ENCODE measurements at places on chromosomes 12 and 14. TPM values are rescaled to one million over a fixed set of nuclear protein-coding genes. Genes with fewer than 3 reads are reported as not detected.

DNA sequence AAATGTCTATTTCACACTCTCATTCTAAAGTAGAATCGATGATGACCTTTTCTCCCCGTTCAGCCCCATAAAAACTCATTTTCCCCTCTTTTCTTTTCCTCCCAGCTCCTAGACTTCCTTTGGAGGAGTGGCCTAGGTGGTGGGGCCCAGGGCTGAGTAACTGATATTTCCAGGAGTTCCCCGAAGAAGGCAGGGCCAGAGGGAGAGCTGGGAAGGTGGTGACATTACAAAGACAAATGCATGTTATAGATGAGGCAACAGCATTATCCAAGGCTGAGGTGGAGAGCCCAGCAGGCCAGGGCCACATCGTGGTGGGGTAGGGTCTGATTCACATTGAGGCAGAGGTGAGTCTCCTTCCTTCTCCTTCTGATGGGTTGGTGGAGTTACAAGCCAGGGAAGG, 22.2 kb upstream of the HDAC7 start:
- DNase-seq, result no peak

DNA sequence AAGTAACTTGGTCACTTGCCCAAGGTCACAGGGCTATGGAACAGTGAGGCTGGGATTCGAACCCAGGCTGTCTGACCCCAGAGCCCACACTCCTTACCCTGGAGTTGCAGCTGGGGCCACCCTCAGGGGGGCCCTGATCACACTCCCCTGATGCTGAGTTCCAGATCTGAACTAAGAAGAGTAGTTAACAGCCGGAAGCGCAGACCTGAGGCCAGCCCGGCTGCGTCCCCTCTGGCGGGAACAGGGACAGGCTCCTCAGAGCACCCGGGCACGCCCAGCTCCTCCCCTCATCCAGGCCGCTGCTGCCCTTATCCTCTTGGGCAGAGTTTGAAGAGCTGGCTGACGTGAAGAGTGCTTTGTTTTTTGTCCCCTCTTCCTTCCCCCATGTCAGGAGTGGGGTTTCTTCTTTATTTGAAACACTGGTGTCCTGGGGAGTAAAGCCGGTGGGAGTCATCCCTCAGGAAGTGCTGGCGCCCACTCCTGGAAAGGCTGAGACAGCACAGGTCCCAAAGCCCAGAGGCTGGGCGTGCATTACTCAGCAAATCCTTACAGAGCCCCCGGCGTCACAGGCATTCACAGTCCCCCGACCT, 8.7 kb downstream of the PHB2 start:
- no peak for DNase-seq

GRCh38 chr14:61513986-61514830, 181.1 kb upstream of the HIF1A start:
- DNase-seq, result no peak

DNA sequence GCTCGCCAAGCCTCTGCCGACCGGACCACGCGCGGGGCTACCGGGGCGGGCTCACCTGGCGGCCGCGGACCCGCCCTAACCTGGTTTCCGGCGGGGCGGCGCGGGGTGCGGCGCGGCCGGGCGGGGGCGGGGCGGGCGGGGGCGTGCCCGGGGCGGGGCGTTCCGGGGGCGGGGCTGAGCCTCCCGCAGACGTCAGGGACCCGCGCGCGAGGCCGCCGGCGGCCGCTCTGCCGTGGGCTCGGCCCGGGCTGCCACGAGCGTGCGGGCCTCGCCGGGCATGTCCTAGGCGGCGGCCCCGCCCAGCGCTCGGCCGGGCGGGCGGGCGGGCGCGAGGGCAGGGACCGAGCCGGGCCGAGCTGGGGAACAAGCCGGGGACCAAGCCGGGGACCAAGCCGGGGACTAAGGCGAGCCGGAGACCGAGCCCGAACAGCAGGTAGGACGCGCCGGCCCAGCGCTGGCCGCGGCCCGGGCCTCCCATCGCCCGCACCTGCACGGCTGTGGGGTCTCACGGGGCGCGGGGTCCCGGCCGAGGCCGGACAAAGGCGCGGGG, at the start of gene CEP170B:
CEP170B (plus strand) TSS at position 188 of the 550 bp plus-strand sequence. CDS start 3,183 bp downstream, outside the sequence.
- DNase-seq, result no peak

GRCh38 chr14:38209572-38210557, 2.2 kb downstream of the SSTR1 start:
- DNase-seq, result no peak

- no peak for DNase-seq
Measured at GRCh38 chr14:65780566-65780965, 368.0 kb downstream of the FUT8 start.

DNA sequence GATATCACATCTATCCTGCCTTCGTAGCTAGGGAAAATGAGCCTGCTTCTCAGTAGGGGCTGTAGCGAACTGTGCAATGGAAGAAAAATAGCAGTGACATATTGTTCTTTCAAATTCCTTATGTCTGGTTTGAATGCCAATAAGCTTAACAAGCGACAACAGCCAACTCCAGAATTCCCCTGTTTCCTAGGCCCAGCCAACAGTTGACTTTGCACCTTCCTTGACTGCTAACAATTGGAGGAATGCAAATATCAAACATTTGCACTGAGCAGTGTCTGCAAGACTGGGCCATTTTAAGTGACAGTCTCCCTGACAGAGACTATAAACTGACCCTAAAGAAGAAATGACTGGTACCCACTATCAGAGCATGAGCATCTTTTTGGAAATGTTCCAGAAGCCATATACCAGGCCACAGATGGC, 12.0 kb upstream of the SERPINA1 start:
- no peak for DNase-seq

DNA sequence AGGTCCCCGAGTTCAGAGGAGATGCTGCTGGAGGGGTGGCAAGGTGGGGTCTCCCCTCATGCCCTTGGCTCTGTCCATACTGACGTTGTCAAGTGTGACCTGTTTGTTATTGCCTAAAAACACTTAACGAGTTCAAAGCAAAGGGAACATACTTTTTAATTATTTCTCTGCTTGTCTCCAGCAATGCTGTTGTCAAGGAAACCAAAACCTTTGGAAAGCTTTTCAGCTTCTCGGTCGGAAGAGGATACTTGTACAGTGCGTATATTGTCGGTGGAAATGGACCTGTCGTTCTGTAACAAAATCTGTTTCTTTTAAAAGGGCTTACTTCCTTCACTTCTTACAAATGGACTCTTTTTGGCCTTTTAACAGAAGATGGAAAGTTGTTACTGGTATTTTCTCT, 73.9 kb downstream of the SLC25A47 start:
- no peak for DNase-seq

- DNase-seq, result no peak
Measured at GRCh38 chr14:46717211-46717610, 65.6 kb upstream of the RPL10L start.

GRCh38 chr12:122031342-122032216, 9.9 kb downstream of the BCL7A start:
- DNase-seq, result no peak

- no peak for DNase-seq
Measured at GRCh38 chr14:70788898-70789297, 20.4 kb downstream of the MAP3K9 start.

DNA sequence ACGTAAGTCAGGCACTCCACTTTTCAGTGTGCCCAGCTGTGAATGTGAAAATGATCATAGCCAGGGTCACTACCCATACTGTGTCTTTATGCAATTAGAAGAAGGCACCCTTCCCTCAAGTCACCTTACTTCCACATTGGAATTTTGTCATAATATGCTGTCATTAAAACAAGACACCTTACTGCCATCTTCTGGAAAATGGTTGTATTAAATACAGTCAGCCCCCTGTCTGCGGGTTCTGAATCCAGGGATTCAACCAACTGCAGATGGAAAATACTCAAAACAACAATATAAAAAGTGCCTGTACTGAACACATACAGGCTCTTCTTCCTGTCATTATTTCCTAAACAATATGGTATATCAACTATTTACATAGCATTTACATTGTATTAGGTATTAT, 70.2 kb upstream of the TBX5 start:
- no peak for DNase-seq

DNA sequence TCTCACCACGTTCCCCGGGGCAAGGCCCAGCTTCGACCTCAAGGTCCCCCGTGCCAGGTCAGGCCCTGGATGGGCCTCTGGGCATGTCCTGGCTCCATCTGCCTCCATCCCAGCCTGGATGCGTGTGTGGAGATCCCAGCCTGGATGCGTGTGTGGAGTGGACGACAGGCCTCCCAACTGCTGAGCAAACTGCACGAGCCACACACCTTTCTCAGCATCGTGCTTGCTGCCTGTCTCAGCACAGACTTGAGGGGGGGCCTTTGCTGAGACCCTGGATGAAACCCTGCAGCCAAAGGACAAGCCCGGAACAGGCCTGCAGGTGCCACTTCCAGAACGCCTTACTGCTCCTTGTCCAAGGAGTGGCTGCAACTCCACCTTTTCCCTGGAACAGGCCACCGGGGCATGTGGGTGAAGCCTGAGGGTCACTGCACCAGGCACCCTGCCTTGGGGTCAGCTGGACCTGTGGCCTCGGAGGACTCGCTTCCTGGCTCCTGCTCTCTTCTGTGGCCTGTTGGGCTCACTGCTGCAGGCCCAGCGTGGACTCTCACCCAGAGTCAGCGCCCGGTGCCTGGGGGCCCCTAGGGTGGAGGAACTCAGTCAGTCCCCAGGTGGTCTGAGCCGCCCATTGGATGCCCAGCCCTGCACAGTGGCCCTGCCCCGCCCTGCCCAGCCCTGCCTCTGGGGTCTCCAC, 176.0 kb downstream of the KIF26A start:
- no peak for DNase-seq

- DNase-seq, result no peak
Measured at GRCh38 chr12:58916161-58916621, 4.1 kb downstream of the LRIG3 start.

GRCh38 chr12:111204788-111205241, 164.1 kb downstream of the PHETA1 start:
- DNase-seq, result no peak

DNA sequence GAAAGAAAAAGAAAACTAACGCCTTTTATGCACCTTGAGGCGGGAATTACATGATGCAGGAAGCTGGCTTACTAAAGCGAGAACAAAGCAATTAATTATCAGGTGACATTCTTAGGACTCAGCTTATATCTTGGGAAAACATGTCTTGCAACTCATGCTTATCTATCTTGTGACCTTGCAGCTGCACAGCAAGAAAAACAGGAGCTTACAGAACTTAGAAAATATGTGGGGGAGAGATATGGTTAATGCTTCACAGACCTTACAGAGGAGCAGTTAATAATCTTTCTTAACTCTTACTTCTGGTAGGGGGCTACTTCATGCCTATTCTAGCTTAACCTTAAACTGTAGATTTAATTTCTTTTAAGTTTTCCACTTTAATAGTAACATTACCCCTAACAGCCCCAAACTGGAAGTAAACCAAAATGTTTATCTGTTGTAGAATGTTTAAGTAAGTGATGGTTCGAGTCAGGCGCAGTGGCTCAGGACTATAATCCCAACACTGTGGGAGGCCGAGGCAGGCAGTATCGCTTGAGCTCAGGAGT, 13.2 kb upstream of the OR11G2 start:
- no peak for DNase-seq

DNA sequence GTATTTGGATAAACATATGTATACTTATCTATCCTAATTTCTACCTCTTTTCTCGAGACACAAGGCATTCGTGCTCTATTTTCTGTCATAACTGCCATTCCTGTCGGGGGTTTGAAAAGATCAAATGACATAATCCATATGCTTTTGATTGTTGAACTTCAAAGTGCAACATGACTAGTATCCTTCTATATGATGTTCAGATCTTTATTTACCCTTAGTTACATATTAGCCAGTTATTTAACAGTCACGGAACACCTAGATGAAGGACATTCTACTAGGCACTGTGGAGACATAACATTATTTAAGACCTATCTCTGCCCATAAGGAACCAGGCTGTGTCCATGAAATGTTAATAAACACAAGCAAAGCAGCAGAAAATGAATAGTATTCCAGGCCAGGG, 11.2 kb upstream of the GRIN2B start:
- no peak for DNase-seq

- DNase-seq, result no peak
Measured at GRCh38 chr14:99169776-99170356, 102.1 kb downstream of the BCL11B start.

DNA sequence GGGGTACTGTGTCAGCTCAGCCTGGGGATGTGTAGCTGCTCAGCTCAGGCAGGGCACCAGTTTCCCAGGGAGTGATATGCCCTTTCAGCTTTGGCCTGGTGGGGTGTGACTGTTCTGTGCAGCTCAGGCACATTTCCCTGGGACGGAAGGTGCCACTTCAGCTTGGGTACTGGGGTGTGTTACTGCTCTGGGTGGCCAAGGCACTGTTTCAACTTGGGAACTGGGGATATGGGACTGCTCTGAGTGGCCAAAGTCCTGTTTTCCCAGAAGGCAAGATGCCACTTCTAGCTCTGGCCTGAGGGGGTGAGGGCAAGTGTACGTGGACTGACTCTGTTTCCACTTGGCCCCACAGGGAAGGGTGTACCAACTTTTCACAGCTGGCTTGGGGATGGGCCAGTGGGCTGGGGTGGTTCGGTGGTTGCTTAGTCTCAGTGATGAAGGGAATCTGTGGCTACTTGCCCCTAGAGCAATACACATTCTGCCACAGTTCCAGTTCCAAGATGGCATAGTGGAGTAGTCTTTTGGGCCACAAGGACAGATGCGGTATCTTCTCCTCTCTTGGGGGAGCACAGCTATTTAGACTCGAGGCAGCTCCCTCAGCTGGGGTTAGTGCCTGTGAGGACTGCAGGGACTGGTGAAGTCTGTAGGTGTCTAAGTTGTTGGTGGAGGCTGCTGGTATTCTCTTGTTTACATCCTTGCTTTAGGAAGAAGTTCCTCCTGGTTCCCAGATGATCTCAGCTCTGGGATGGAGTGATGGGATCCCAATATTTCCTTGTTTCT, 26.4 kb downstream of the TBC1D15 start:
- no peak for DNase-seq

GRCh38 chr14:105335735-105336476, 21.4 kb downstream of the PACS2 start:
- no peak for DNase-seq

- peak; percentile 37 for DNase-seq
Measured at GRCh38 chr12:39764944-39765560, 145.4 kb upstream of the ABCD2 start.

DNA sequence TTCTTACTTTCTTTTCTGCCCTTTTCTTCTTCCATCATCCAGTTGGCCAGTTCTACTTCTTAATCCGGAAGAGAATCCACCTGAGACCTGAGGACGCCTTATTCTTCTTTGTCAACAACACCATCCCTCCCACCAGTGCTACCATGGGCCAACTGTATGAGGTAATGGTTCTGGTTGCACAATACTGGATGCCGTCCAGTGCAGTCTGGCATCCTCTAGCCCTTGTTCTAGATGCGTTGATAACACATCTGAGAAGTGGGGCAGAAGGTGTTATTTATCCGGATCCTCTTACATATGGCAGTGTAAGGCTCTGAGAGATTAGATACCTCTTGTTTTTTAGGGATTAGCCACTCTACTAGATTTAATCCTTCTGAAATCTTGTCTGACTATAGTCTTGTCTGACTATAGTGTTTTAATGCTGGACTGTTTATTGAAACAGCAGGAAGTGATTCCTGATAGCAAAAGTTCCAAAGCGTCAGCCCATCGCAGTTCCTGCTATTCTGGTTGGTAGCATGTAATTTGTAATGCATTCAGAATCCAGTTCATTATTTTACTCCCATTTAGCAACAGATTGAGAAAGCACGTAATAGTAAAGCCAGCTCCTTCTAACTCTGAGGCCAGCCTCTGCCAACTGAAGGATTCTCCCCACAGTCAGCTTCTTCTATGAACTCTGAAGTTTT, 7.9 kb downstream of the GABARAPL1 start:
- no peak for DNase-seq

The PTGER2 gene
- polyA plus RNA-seq, result 7.2 TPM

The FBRSL1 gene
- polyA plus RNA-seq, result 84.7 TPM

The LHX5 gene
- polyA plus RNA-seq, result not detected

The SLC39A5 gene
- polyA plus RNA-seq, result 79.4 TPM

The CCDC175 gene
- polyA plus RNA-seq, result 1.4 TPM

The KDM2B gene
- 80.4 TPM for polyA plus RNA-seq

The FAM186B gene
- 0.98 TPM for polyA plus RNA-seq

The TAS2R9 gene
- polyA plus RNA-seq, result not detected

The RNF10 gene
- 191 TPM for polyA plus RNA-seq

The DPF3 gene
- polyA plus RNA-seq, result 3.8 TPM

Data from renal cortex interstitium (tissue), 15 donors.